Right ventricle myocardium superior (tissue), 1 donor: ENCODE measurements at places on chromosomes 11 and 22. TPM values are rescaled to one million over a fixed set of nuclear protein-coding genes. Genes with fewer than 3 reads are reported as not detected.

NXPE4 gene
- total RNA-seq, result not detected

GRCh38 chr11:96228910-96229309 lies 114.1 kb downstream of the MAML2 start:
- no peak for DNase-seq

DNA sequence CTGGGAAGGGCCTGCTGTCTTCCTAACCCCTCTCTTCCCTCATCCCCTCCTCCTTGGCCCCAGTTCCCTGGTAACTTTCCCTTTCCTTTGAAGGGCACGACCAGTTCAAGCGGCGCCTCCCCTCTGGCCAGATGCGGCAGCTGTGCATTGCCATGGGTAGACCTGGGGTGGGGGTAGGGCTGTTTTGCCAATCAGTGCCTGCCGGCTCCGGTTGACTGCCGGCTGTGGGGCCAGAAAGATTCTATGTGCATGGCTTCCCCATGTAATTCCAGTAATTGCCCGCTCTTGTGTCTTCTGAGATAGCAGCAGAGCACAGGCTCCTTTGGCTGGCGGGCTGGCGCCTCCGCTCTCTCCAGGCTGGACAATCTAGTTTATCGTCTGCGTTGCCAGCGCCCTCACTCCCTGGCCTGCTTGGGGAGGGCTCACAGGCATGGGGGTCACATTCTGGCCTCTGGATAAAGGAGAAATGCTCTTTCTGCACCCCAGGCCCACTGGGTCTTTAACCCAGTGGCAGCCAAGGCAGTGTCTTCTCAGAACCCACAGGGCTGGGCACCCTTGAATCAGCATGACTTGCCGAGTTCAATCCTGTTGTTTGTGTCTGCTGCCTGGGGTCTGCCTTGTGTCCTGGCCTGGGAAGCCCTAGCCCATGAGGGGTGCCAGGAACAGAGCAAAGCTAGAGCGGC lies 9.4 kb downstream of the SIDT2 start:
- DNase-seq, result no peak

- DNase-seq, result no peak
Observed at GRCh38 chr11:28820296-28820989, 712.3 kb downstream of the METTL15 start.
